Hypothalamus (tissue), 51 donors: ENCODE measurements at places on chromosomes 11 and 22.
A peak's percentile ranks its signal among the peaks of the same experiment; 100 is the strongest.

- DNase-seq = no peak
Observed at GRCh38 chr11:26335903-26336302, 4.0 kb downstream of the ANO3 start.

- DNase-seq = no peak
Observed at GRCh38 chr11:2849994-2850770, 35.4 kb downstream of the CDKN1C start.

- DNase-seq = no peak
Observed at GRCh38 chr11:105644839-105645573, 35.1 kb downstream of the GRIA4 start.

DNA sequence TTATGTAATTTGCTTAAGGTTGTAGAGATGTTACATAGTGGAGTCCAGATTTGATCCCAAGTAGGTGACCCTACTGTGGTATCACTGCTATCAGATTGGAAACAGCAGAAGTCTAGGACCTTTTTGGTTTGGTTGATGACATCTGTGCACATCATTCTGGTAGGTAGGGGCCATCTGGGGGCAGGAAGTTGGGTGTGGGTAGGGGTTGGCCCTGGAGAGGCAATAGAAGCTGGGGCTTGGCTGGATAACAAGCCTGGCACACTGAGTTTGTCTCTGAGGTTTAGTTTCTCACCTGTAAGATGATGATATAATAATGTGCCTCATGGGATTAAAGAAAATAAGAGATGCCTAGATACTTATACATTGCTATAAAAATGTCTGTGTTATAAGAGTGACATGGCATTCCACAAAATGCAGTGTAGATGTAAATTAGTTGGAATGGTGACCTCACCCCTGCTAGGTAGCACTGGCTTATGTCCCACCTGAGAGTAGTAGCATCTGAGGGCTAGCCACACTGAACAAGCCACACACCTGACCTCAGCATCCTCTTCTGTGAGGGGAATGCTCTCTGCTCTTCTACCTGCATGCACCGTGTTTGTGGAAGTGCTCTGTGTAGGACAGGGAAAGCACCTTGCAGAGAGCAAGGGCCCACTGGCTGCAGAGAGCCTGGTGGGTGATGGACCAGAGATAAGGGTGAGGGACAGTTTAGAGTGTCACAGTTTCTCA is 36.9 kb downstream of the PTPRJ start:
- DNase-seq = no peak

- DNase-seq = no peak
Observed at GRCh38 chr11:93196816-93197379, 893 bp downstream of the SLC36A4 start.

- no peak for DNase-seq
Observed at GRCh38 chr11:102062106-102062505, 14.9 kb downstream of the CFAP300 start.

DNA sequence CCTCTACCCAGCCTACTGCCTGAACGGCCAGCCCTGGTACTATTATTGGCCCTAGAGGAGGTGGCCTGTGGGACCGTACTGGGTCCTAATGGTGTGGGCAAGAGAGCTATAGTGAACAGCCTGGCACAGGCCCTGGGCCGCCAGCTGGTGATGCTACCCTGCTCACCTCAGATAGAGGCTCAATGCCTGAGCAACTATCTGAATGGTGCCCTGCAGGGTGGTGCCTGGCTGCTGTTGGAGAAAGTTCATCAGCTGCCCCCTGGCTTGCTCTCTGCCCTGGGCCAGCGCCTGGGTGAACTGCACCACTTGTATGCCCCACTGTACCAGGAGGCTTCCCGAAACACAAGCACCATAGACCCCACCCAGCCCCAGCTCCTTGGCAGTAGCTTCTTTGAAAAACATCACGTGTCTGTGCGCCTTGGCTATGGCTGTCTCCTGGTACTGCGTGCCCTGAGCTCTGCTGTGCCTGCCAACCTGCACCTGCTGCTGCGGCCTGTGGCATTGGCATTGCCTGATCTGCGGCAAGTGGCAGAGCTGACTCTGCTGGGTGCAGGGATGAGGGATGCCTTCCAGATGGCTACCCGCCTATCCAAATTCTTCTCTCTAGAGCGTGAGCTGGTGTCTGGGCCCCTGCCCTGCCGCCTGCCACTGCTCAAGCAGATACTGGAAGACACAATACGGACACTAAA is 49.0 kb downstream of the DNHD1 start:
- DNase-seq = peak; percentile 36

DNA sequence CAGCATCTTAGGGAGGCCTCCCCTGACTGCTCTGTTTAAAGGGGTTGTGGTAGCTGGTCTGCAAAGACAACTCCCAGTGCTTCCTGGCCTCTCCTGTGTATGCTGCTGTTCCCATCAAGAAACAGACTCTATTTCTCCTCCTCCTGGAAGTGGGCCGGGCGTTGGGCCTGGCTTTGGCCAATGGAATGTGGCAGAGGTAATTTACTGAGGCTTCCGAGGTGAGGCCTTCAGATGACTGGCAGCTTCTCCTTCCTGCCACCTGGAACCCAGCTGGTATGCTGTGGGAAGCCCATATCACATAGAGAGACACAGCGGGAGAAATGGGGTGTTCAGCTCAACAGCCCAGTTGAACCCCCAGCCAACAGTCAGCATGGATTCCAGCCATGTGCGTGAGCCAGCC is 25.1 kb upstream of the EIF3D start:
- DNase-seq = no peak

DNA sequence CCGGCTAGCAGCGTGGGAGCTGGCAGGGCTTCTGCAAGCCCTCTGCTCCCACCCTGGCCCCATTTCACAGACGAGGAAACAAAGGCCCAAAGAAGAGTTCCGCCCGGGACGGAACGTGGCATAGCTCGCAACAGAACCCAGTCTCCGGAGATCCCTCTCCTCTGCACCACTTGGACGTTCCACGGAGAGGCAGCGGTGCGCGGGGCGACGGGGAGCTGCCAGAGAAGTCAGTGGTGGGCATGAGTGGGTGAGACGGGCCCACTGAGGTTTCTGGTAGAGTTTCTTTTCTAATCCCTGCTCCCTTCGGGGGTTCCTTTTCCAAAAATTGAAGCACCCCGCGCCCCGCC is 554 bp upstream of the NECTIN1 start:
- no peak for DNase-seq

GRCh38 chr11:46336563-46337180 is 10.6 kb upstream of the DGKZ start:
- no peak for DNase-seq

DNA sequence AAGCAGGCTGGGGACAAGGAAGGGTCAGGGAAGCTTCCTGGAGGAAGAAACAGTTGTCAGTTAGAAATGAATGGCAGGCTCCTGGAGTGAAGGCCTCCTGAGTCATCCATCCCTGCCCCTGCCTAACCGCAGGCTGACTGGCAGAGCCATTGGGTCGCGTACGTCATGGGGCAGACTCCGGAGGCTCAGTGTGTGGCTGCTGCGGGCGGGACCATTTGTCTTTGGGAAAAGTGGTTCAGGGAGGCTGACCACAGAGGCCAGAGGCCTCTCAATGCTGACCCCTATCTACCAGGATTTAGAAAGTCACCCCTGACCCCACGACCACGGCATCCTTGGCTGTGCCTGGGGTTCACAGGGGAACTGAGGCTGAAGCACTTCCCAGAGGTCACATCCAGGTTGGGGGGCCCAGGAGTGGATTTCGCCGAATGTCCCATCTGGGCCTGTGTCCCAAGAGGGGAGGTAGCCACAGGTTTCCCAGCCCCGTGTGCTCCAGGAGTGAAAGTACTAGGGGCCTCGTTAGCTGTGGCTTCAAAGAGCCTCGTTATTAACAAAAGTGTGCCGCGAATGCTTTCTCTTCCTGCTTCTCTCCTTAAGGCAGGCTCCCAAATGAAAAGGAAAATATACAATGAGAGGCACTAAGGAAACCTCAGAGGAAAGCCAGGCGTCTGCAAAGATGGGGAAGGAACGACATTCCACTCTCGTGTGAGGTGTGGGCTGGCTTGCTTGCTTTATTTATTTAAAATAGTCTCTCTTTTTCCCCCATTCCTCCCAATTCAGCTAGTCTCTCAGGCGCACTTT is 58.9 kb downstream of the FLRT1 start:
- DNase-seq = no peak

- DNase-seq = no peak
Observed at GRCh38 chr11:6371825-6372224, 18.4 kb upstream of the SMPD1 start.

- no peak for DNase-seq
Observed at GRCh38 chr11:119195680-119196079, 10.4 kb downstream of the NHERF4 start.

DNA sequence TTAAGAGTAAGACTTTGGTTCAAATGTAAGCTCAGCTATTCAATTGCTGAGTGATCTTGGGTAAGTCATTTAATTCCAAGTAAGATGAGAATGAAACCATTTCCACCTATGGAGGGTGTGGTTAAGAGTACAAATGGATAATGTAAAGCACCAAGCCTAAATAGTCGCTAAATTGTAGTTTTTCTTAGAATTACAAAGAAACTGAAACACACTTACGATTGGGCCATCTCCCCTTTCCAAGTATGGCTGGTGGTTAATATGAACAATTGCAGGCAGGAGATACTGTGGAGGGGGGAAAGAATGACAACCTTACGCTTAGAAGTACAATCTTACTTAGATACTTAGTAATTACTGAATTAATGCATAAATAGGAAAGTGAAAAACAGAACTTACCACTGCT is 8.2 kb downstream of the DDX17 start:
- DNase-seq = no peak

- no peak for DNase-seq
Observed at GRCh38 chr22:24521791-24522245, 26.7 kb downstream of the UPB1 start.

GRCh38 chr11:122625976-122626665 is 29.4 kb upstream of the UBASH3B start:
- no peak for DNase-seq

DNA sequence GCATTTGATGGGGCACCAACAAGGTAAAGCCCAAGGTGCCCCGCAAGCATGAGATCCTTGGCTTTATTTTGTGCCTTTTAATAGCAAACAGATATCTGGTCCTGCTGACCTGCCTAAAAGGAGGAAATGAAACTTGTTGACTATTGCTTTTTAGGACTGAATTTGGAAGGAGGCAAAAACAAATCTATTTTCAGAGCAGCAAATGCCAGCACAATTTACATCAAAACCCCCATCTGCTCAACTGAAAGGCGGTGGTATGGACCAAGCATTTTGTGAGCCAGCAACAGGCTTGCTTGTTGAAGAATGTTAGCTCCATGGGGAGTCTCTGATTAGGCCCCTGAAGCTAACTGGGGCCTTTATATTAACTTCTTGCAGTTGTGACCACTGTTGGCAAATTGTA is 192.6 kb upstream of the E2F8 start:
- DNase-seq = no peak

- DNase-seq = no peak
Observed at GRCh38 chr11:27701355-27702105, 1.3 kb upstream of the BDNF start.

- no peak for DNase-seq
Observed at GRCh38 chr11:121338536-121338935, 46.0 kb downstream of the SC5D start.

- no peak for DNase-seq
Observed at GRCh38 chr11:62865635-62866034, 15.1 kb upstream of the SLC3A2 start.

GRCh38 chr11:73997120-73997770 is 11.6 kb downstream of the UCP3 start:
- DNase-seq = no peak

DNA sequence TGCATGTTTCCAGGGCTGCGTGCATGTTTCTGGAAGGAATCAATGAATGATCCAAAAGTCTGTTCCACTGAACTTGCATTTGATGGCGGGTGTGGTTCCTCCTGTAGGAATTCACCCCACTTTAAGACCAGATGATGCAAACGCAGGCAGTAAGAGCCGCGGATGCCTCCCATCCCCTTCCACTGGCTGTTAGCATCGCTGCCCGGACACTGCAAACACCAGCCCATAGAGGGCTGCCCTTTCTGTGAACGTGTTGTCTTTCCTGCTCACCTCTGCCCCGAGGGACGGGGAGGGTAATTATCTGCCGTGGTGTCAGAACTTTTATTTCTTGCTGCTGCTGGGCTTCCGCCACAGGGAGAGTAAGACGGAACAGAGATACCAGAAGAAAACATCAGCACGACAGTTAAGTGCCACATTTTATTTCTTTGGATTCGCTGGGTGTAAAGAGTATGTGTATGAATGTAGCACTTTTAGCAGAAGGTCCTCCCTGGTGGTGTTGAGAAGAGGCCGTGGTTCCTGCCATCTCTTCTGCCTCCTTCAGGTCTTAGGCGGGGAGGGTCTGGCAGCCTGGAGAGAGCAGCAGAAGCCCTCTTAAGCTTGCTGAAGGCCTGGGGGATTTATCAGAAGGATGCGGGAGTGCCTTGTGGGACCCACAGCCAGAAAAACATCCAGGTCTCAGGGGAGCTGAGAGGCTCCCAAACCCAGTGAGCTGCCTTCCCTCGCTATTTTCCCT is 53.2 kb upstream of the NECTIN1 start:
- no peak for DNase-seq

DNA sequence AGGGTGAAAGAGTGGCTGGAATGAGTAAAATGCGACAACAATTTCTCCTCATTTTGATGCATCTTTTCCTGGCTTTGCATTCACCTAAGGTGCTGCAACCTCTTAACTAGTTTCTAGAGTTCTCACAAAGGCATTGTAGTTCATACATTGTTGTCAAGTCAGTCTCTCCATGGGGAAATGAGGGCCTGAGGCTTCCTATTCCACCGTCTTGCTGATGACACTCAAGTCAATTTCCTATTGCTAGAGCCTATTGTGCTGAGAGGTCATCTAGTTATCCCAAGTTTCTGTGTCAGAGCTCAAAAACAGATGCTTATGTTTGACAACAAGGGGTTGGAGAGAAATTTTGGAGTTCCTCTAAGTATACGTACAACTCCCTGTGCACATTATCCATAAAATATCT is 11.6 kb upstream of the MS4A6A start:
- DNase-seq = no peak

DNA sequence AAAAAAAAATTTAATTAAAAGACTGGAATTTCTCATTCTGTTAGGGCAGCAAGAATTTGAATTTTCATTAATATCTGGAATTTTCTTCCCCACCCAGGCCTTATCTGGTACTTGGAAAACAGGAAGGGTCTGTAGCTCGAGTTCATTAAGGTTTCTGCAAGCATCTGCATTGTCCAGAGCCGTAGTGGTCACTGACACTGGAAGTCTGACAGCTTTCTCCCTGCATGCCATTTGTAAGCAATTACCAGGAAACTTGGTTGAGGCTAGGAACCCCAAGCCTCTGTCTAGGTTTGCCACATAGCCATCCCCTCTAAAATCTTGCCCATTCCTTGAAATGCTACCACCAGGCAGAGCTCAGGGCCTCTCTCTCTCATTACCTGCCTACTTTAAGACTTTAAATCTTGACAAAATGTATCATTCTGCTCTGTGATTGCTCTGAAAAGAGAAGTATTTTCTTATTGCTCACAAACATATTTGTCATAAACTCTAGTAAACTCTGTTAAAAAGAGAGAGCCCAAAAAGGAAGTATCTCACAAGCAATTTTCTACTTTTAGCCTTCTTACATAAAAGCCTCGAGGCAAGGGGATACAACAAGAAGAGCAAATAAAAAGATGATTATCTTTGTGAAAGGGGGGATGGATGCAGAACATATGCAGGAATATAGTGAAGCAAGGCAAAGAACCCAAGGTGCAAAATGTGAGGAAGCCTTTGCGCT is 5.5 kb upstream of the PGM2L1 start:
- no peak for DNase-seq

GRCh38 chr11:130124096-130124495 is 35.5 kb upstream of the ST14 start:
- no peak for DNase-seq

- DNase-seq = no peak
Observed at GRCh38 chr22:32776802-32777201, 24.7 kb upstream of the TIMP3 start.

GRCh38 chr11:120255519-120255866 is 15.6 kb downstream of the POU2F3 start:
- DNase-seq = no peak
